NCI-H1436 (cell line): ENCODE measurements at places on chromosomes 3 and 15.
A peak's percentile ranks its signal among the peaks of the same experiment; 100 is the strongest.

GRCh38 chr15:85745023-85745422, 49.7 kb downstream of the KLHL25 start:
- no peak for DNase-seq

DNA sequence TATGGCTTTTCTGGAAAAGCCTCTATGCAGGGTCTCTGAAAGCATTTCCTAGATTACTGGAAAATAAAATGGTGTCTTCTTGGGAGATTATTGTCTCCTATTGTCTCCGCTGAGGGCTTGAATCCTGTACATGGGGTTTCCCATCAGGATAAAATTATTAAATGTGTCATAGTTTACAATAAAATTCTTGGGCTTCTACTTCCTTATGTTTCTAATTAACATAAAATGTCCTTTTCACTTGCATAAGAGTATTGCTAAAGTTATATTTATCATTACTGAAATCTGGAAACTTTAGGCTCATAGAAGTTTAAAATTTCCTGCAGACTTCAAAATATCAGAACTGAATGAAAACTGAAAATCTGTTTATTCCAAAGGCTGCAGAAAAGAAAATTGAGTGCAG, 595.5 kb upstream of the AGTR1 start:
- no peak for DNase-seq

DNA sequence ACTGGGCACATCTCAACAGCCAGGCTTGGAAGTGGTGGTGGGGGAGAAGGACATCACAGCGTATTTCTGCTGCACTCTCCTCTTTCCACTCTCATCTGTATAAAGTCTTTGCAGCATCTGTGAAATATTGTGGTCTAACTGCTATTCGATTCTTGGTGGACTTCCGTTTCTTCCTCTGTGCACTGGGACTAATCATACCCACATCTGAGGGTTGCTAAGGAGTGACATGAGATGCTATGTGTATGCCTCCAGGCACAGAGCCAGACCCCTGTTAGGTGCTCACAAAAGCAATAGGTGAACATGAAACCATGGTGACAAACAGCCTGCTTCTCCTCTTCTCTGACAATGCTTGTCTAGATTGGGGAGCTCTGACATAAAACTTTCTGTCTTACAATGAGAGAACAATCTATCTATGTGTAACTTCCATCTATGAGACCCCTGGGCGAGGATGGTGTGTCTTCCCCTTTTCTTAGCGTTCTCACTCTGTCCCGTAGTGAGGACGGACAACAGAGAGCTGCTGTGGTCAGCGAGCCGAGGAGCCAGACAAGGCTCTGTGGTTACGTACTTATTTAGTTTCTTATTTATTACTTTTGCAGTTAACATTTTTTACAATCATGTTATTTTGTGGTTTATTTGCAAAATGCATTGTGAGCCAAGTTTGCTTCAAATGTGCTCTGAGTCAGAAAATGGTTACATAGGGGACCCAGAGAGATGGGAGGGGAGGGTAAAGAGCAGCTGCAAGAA, 196.7 kb upstream of the TPRG1 start:
- peak; percentile 77 for DNase-seq

- DNase-seq = no peak
Measured at GRCh38 chr3:56781762-56782161, 20.0 kb downstream of the ARHGEF3 start.

GRCh38 chr3:129897026-129897425, 3.5 kb upstream of the TMCC1 start:
- no peak for DNase-seq

GRCh38 chr3:149783576-149783975, 8.8 kb downstream of the ANKUB1 start:
- no peak for DNase-seq

DNA sequence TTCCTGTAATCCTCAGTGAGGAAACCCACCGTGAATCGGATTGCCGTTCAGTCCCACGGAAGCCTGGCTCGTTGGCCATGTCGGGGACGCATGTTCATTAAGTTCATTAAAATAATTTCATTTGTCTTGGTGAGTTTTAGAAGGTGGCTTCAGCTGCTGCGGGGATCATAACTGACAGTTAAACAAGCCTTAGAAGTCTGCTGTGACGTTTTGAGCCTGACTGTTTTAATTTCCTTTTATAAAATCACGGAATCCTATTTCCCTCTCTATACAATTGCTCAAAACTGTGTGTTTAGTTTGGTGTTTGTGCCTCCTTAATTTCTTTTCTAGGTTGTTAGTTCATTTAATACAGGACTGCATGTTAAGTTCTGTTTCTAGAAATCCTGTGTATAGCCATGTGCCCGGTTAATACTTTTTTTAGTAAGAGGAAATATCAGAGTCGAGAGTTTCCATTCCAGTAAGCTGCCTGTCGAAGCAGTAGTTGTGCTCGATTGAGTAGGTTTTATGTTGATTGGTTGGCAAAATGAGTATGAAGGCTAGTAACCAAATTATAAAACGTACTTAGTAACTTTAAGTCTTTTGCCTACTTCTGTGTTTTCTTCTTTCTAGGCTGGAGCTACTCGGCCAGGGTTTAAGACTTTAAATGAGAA, 705 bp downstream of the NIPA2 start:
- no peak for DNase-seq

DNA sequence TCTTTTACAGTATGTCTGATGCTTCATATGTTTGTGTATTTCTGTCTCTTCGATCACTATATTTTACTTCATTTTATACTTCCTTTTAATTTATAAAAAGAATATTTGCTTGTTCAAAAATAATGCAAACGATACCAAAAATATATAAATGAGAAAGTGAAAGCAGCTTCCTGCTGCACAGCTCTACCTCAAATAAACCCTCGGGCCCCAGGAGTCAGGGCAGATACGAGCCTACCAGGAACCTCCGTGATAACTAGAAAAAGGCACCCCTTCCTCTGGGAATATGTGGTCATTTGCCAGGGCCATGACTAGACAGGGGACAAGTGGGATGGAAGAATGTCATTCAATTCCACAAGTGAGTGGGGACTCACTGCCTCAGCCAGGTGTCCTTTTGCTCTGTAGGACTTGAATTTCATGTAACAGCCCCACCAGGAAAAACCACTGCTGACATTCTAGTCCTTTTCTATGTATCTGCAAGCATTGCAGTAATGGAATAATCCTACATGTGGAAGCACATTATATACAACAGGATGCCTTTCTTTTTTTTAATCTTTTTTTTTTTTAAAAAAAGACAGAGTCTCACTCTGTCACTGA, 133.3 kb downstream of the SUCLG2 start:
- no peak for DNase-seq

DNA sequence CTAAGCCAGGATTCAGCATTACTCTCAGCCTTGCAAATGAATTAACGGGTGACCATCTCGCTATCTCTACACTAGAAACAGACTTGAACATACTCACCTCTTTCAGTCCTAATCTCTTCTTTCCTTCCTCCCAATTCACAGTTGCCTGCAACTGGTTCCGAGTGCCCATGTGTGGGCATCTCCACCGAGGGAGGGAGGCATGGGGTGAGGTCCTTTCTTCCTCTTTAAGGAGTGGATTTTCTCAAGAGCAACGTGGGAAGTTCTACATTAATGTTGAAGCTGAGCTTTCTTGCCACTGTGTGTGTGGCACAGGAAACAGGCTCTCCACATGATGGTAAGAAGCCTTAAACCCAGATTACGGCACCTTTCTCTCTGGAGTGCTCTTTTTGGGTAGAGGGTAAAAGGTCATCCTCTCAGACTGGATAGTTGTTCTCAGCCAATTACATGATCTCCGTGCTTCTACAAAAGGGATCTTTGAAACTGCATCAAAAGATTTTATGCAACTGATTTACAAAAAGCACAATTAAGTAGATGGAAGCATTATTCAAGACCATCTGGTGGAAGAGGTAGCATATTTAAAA, 286.8 kb upstream of the NR2F2 start:
- no peak for DNase-seq

DNA sequence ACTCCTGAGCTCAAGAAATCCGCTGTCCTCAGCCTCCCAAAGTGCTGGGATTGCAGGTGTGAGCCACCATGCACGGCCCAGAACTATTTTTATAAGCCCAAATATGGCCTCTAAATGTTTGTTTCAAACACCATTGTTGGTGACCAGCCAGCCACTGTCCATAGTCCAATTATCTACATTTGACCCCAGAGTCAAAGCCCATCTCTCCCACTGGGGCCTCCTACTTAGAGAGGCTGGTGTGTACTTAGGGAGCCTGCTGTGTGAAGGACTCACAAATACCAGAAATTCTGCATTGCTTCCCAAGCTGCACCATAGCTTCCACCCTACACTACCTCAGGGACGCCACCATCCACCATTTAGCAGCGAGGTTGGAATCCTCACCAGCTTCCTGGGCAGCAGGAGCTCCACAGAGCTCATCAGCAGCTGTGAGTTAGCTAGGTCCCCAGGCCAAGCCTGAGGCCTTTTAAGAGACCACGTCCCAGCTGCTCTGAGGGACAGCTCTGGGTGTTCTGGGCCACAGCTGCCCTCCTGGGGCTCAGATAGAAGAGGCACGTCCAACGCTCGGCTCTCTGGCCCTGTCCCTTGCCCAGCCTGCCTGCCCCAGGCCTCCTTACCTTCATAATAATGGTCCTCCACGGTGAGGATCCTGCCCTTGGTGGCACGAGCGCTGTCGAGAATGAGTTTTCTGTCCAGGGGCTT, 29.5 kb downstream of the TKT start:
- no peak for DNase-seq

DNA sequence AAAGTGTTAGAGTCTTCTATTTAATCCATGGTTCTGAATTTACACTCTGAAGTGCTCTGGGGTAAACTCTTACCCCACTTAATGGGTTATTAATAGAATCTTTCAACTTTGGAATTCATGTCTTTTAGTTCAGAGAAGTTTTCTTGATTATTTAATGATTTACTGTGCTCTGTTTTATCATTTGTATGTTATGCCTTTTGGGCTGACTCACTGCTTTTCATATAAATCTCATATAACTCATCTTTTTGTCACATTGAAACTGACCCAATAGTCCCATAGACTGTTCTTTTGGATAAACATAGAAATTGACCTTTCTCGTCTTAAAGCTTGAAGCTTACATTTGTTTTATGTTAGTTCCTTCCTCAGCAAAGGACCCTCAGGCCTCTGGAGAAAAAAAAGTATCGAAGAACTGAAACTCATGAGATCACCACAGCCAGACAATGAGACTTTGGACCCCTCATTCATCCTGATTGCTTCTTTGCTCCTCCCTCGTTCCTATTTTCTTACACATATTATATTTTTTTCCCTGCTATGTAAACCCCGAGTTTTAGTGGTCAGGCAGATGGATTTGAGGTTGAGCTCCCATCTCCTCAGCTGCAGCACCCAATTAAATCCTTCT, 229.1 kb upstream of the CBLB start:
- DNase-seq = no peak

DNA sequence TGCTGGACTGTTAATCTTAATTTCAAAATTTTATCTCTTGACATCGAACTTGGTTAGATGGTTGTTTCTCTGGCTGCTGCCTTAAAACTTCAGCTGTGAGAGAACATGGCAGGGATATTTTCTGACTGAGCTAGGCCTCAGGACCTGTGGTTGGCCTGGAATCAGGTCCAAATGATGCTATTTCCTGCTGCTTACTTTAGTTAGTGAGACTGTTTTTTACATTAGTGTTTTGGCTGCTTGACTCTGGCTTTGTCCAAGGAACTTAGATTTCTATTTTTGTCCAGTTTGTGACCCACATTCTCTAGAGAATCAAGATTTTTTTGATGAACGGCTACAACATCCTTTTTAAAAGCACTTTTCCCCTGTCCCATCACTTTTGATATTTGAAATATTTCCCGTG, 497.9 kb upstream of the SGO1 start:
- no peak for DNase-seq

- no peak for DNase-seq
Measured at GRCh38 chr15:66144978-66145725, 108.4 kb downstream of the MEGF11 start.

GRCh38 chr3:135103917-135104316, 308.9 kb downstream of the EPHB1 start:
- peak; percentile 44 for DNase-seq

- no peak for DNase-seq
Measured at GRCh38 chr3:87088430-87088992, 97.6 kb upstream of the VGLL3 start.

GRCh38 chr3:71585131-71585530, 1.6 kb upstream of the FOXP1 start:
- no peak for DNase-seq

GRCh38 chr3:63351159-63352007, 73.3 kb downstream of the SYNPR start:
- peak; percentile 18 for DNase-seq

GRCh38 chr15:66591322-66591862, 25.6 kb upstream of the LCTL start:
- DNase-seq = no peak

GRCh38 chr15:65517866-65518207, 348 bp upstream of the DPP8 start:
- no peak for DNase-seq

GRCh38 chr3:64405211-64405835, 180.1 kb upstream of the PRICKLE2 start:
- no peak for DNase-seq

GRCh38 chr15:83209333-83209732, 1.7 kb upstream of the HDGFL3 start:
- DNase-seq = no peak
